ENCODE measurements at places on chromosomes 11 and 22. TPM values are rescaled to one million over a fixed set of nuclear protein-coding genes. Genes with fewer than 3 reads are reported as not detected.

Gene DDIAS
- total RNA-seq = 13.3 TPM

DNA sequence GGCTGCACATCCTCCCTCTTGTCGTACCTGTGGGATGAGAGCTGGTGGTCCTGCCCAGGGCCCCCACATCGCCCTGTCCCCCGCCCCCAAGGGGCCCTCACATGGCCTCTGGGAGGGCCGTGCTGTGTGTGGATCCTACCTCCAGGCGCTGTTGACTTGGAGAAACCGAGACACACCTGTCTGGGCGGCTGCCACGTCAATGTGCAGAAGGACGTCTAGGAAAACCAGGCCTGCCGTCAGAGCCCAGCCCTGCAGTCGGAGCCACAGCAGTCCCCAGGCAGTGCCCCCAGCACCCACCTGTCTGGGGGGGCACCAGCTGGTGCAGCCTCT is 14.2 kb downstream of the ALG12 start:
- DNase-seq = no peak

- DNase-seq = peak; percentile 73
These were observed 19.4 kb upstream of the SNX32 start for GRCh38 chr11:65814131-65814985.

DNA sequence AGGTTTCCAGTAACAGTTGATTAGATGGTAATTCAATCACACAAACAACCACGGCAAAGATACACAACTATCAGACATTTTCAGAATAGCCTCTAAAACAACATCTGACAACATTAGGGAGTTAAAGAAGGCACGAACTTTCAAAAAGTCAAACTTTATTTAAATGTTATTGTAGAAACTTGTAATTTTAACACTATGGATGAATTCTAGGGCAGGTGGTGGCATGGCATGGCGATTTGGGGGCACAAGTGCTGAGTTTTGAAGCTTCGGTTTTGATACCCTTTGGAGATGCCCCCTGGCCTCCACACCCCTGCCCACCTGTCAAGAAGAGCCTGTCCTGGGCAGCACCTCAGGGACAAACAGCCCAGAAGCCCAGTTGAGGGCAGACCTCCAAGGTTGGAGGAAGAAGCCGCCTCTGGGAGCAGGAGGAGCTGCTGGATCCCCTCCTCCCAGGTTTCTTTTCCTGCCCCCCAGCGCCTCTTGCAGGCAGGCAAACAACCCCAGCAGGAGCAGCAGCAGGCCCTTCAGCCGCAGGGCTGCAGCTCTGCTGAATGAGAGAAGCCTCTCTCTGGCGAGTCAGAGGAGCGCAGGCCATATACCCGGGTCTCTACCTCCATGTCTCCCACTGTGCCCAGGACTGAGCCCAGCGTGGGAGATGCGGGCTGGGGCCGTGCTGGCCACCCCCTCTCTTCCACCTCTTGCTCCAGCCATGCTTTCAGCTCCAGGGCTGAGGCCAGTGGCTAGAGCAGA is 102.1 kb upstream of the IGLL5 start:
- DNase-seq = no peak

Data from lower lobe of right lung (tissue), 2 donors.